ENCODE measurements at places on chromosomes 4 and X. TPM values are rescaled to one million over a fixed set of nuclear protein-coding genes. Genes with fewer than 3 reads are reported as not detected.

- no peak for DNase-seq
Measured at GRCh38 chrX:9913146-9913433, 54.1 kb upstream of the CLDN34 start.

DNA sequence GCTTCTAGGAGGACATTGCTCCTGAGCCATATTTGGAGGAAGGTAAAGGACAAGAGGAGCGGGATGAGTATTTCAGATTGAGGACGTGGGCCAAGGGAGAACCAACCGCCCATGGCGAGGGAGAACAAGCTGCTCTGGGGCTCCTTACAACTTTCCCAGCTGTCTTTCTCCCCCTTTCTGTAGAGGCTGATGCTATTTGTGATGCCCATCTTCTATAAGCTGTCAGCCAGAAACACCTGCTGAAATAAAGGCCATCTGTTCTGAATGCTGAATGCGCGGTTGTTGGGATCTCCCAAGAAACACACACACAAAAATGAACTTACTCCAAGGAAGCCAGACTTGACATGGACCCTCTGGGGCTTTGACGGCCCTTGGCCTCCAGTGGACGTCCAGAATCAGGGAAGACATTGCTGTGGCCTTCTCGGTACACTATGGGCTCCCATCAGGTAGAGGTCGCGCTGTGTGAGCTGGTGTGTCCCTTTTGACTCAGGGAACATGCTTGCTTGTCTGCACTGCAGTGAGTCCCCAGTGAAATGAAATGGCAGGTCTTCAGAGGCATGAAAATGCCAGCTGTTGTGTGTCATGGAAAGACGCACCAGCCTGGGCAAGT, 30.9 kb downstream of the RWDD4 start:
- DNase-seq = no peak

The MTCP1 gene
- 19.8 TPM for total RNA-seq

GRCh38 chr4:150822407-150822806, 192.7 kb downstream of the LRBA start:
- DNase-seq = no peak

The GATA1 gene
- 0.43 TPM for total RNA-seq

The ABCG2 gene
- total RNA-seq = 0.49 TPM

- DNase-seq = no peak
Measured at GRCh38 chr4:119041951-119042560, 93.6 kb upstream of the MYOZ2 start.

DNA sequence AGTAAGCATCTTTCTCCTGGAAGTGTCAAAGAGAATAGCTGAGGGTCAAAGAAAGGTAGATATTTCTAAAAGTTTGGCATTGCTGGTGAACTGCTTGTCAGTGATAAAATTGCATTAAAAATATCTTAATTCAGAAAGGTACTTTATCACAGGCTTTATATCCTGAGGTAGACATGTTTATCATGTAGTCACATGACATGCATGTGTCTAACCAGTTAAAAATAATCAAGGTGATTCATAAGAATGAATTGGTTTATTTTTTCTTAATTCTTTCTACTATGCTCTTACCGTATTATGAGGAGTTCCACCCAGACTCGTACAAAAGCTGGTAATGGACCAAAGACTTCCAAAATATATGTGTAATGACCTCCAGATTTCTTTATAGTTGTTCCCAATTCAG, 6.1 kb downstream of the SLC7A11 start:
- DNase-seq = no peak

GRCh38 chr4:174708381-174708780, 120.7 kb downstream of the GLRA3 start:
- no peak for DNase-seq

GRCh38 chr4:25258980-25259578, 25.2 kb downstream of the PI4K2B start:
- DNase-seq = no peak

DNA sequence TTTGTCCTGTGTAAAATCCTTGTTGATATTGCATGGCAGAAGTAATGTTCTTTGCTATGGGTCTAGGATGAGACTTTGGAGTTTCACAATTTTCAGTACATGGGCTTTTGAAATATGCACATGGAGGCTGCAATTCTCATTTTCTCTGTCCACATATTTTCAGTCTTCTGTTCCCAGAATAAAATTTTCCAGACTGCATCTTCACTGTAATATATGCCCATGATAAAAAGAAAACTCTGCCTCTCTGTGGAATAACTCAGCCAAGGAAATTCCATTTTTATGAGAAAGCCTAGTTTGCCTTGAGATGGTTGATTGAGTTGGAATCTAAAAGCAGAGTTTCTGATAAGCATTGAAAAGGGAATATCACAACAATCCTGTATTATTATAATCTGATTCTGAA, 601.4 kb upstream of the AADAT start:
- DNase-seq = no peak

The SPANXN4 gene
- total RNA-seq = not detected

GRCh38 chr4:55568905-55569504, 22.3 kb upstream of the CLOCK start:
- no peak for DNase-seq

DNA sequence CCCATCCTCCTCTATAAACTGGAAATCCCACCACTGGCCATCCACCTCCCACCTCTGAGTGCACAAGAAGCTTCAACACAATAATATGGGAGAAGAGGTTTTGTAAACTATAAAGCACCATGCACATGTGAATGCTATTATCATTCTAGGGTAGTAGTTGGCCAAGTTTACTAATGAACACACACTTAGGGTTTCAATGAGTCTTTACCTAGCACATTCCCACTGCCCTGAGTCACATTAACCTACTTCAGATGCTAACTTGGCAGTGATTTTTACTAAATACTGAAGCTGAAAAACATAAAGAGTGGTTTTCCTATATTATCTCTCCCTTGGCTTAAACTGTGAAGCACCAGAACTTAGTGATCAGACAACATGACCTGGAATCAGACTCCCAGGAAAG, 93.9 kb downstream of the SH3KBP1 start:
- no peak for DNase-seq

The NXF3 gene
- total RNA-seq = not detected

The ARMCX6 gene
- total RNA-seq = 35.8 TPM

DNA sequence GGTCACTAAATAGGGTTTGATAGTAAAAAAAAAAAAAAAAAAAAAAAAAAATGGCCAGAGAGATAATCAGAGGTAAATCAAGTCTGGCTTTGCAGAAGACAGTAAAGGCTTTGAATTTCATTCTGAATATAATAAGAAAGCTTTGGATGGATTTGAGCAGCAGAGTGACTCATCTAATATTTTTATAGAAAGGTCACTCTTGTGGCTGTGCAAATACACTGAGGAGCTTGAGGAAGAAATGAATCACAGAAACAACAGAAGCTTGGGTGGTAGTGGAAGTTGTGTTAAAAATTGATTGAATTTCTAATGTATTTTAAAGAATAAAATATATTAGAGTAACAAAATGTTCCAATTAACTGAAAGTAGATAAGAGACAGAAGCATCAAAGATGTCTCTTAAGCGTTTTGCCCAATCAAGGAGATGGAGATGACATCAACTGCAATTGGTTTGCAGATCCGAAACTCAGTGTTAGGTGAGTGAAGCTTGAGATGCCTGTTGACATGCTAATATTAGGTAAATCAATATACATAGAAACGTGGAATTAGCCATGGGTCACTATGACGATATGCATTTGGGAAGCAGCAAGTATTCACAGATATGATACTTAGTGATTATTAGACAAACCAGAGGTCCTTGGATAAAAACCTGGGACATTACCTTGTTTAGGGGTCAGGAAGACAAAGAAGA, 280.5 kb downstream of the GPM6A start:
- DNase-seq = no peak

- no peak for DNase-seq
Measured at GRCh38 chr4:39384563-39384962, 18.4 kb upstream of the RFC1 start.
